ENCODE measurements at places on chromosomes 2 and 18.

GRCh38 chr2:19902216-19902740 is 495 bp upstream of the TTC32 start:
- no peak for DNase-seq

- no peak for DNase-seq
Observed at GRCh38 chr2:69624131-69624530, 19.4 kb downstream of the AAK1 start.

- no peak for DNase-seq
Observed at GRCh38 chr2:181250691-181251090, 206.5 kb upstream of the ITGA4 start.

DNA sequence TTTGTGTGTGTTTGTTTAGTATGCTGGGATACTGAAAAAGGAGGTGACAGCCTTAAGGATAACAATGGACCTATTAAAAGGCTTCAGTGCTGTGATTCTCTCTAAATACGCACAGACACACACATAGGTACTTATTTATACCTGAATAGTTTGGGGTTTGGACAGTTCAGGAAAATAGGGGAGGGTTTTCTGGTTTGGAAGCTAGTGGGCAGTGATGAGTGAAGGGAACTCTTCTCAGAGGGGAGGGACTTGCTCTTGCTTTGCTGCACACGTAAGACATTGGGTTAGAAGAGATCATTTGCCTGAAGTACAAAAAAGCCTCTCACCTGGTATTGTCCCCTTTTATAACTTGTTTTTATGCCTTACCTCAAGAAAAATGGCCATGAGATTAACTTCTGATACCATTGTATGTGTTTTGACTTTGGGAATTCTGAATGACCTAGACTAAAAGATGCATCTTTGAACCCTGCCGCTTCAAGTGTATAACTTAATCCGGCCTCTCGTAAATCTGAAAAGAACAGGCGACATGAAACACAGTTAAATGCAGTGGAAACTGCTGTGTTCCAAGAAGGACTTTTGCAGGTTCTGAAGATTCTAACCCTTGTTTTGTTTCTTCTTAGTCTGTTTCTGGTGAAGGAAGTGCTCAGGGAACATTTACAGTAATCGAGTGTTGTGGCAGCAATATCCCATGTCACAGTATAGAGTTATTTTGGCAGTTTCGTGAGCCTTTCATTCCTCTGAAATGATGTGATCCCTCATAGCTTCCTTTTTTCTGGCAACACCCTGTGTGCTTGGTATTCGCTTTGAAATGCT is 2.5 kb downstream of the CRIM1 start:
- no peak for DNase-seq

- DNase-seq: no peak
Observed at GRCh38 chr2:213231966-213232365, 52.3 kb upstream of the SPAG16 start.

- DNase-seq: no peak
Observed at GRCh38 chr2:118321432-118322105, 233.3 kb downstream of the INSIG2 start.

DNA sequence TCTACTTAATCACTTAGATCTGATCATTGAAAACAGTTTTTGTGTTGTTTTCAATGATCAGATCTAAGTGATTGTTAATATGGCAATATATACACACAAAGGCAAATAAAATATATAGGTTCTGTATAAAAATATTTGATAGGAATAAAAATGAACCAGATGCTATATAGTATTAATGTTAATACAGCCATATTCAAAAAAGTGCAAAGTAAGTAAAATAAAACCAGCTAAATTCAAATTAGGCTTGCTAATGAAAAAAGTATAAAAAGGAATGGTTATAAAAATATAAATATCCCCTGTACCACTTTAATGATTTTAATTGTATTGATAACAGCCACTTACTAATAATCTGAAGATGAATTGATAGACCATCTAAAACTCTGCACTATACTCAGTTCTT is 38.4 kb downstream of the VPS54 start:
- DNase-seq: no peak

GRCh38 chr2:190468814-190469569 is 60.8 kb downstream of the MFSD6 start:
- DNase-seq: peak; percentile 87

DNA sequence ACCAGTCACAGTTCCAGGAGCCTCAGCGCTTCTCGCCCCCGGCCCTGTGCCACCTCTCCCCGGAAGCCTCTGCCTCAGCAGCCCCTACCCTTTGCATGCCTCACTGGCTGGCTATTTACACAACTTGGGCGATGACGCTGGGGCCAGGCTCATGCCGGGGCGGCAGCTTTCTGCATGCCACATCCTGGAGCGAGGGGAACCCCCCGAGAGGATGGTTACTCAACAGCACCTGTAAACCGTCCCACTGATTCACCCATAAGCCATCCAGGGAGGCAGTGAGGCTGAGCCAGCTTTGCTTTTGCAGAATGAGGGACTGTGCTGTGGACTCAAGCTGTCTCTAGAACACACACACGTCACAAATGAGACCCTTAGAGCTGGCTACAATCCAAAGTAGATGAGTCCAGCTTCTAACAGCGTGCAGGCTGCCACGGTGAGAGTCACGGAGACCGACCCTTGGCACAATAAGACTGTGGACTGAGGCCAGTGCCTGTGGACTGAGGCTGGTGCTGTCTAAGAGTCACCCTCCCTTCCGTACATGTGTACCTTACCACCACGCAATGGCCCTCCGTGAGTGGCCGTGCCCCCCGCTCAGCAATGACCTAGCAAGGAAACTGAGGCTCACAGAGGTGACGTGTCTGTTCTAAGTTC is 45.6 kb upstream of the ODC1 start:
- no peak for DNase-seq

DNA sequence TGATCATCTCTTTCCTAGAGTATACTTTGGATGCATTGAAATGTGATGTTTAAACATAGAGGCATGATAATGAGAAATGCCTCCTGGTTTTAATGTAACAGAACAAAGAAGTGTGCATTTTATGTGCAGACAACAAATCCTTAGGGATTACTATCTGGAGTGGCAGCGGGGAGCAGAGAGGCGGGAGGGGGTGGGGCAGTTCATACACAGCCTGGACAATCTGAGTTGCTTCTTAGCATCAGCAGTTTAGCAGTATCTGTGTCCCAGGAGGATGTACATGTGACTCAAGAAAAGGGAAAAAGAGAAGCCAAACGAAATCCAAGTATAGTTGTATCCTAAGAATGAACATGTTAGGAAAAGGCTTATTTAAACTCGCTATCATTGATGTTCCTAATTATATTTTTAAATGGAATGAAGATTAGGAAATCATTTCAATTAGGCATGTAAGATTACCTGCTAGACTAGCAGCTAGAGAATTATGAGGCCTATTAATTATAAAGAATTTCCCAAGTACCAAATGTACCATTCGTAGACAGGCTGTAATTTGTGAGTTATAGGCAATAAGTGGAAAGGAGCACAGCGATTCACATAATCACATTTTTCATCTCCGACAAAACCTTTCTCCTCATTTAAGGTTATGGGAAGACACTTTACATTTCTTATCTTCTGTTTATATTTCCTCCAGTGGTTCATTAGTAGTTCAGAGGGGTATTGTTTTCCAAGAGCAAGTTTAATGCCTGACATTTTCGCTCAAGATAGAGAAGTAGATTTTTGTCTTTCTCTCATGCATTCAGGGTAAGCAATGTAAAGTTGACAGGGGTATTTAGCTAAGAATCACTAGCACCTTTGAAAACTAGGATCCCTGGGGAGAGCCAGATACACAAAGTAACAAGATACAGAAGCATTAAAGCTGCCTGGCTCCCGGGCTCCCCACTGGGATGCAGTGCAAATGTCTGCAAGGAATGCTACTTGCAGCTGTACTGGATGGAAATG is 141.3 kb upstream of the NOSTRIN start:
- DNase-seq: peak; percentile 62

DNA sequence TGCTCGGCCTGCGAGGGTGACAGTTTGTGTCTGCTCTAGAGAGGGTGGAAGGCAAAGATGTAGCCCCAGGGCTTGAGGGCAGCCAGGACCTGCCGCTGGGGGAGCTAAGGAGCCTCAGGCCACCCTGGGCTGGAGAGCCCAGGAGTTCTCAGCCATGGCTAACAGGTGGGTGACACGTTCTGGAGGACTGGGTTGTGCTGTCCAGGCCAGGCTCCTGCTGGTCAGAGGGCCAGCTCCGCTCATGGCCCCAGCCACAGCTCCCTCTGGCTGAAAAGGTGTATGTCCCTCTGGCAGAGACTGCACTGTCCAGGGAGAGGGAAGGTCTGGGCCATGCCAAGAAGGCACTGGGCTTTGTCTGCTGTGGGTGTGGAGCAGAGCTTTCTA is 19.2 kb downstream of the TMEM185B start:
- no peak for DNase-seq

DNA sequence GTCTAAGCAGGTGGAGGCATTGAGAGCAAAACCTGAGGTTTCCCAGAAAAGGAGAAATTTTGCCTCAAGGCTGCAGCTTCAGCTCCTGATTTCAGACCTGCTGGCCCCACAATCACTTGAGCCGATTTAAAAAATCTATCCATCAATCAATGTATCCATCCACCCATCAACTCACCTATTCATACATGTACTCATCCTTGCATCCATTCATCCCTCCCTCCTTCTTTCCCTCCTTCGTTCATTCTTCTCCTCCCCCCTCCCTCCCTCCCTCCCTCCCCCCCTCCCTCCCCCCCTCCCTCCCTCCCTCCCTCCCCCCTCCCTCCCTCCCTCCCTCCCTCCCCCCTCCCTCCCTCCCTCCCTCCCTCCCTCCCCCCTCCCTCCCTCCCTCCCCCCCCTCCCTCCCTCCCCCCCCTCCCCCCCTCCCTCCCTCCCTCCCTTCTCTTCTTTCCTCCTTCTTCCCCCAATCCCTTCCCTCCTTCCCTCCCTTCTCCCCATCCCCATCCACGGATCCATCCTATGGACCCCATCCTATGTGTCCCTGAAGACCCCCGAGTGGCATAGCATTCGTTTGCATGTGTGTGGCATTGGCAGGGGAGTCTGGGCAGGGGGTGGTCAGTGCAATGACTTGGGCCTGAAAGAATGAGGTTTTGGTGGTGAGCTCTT is 6.1 kb upstream of the PXDN start:
- DNase-seq: no peak

DNA sequence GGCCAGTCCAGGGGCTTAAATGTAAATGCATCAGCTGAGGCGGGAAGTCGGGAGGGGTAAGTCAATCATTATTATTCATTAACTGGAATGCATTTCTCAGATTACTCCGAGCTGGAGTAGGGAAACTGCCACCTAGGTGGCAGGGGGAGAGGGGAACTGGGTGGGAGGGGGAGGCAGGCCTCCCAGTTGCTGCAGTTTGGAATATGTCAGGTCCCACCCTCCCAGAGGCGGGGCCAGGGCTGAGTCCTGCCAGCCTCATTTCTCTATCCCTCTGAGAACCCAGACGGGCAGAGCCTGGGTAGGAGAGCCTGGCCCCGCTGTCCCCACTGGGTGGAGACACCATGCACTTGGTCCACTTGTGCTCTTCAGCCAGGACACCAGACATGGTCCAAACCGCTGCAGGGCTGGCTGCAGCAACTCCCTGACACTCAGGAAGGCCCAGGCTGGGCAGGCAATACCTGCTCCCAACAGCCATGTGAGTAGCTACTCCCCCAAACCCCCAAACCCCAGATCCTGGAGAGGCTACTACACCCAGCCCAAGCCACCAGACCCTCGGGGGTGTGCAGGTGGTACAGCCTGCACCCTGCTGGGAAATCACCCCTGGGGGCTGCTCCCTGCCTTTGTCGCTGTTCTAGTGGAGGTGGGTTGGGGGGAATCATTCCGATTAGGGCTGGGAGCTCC is at the start of gene GPBAR1:
TSS of gene GPBAR1 (plus strand) at position 274 of the 681 bp plus-strand sequence. CDS start 1,710 bp downstream, outside the sequence.
- DNase-seq: peak; percentile 88

GRCh38 chr2:217742841-217743240 is 260.0 kb downstream of the TNS1 start:
- DNase-seq: no peak

DNA sequence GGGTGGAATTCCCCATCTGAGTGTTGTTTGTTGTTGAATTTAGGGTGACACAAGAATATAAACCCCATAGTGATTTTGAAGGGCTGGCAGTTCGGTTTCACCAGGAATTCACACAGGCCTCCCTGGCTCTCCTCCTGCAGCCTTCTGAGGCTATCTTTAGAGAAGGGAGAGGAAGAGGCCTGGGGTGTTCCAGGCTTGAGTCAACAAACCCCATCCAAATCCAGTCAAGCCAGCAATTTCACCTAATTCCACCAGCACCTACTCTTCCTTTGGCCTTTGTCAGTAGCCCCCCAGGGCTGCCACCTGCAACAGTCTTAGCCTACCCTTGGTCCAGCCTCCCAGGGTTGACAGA is 32.0 kb downstream of the MARCHF4 start:
- DNase-seq: peak; percentile 25

GRCh38 chr2:191209340-191209739 is 35.9 kb upstream of the MYO1B start:
- no peak for DNase-seq

DNA sequence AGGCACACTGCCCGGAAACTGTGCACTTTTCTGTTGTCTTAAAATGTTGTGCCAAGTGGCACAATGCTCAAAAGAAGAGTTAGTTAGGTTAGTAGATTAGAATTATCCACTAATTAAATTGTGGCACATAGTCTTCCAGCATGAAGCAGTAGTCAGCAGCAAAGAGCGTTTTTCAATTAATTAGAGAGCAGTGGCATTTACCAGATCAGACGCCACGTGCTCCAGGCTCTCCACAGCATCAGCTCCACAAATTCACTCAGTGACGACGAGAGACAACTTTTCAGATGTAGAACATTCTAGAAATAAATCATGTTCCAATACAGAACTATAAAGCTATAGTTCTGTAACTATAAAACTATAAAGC is 16.4 kb upstream of the RTTN start:
- no peak for DNase-seq

- no peak for DNase-seq
Observed at GRCh38 chr2:238466243-238466756, 39.6 kb downstream of the ASB1 start.

DNA sequence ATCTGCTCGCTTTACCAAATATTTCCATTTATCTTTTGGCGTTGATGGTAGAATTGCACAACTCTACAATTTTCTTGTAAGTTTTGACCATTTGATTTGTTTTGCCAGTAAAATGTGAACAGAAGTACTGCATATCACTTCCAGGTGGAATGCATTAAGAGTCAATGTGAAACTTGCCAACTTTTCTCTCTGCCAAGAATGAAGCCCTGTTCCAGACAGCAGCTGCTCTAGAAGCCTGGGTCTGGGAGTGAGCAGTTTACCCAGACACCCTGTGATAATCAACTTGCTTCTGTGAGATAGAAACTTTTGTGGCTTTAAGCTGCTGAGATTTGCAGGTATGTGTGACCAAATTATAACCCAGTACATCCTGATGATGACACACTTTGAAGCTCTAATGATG is 115.9 kb upstream of the SYT4 start:
- DNase-seq: no peak

DNA sequence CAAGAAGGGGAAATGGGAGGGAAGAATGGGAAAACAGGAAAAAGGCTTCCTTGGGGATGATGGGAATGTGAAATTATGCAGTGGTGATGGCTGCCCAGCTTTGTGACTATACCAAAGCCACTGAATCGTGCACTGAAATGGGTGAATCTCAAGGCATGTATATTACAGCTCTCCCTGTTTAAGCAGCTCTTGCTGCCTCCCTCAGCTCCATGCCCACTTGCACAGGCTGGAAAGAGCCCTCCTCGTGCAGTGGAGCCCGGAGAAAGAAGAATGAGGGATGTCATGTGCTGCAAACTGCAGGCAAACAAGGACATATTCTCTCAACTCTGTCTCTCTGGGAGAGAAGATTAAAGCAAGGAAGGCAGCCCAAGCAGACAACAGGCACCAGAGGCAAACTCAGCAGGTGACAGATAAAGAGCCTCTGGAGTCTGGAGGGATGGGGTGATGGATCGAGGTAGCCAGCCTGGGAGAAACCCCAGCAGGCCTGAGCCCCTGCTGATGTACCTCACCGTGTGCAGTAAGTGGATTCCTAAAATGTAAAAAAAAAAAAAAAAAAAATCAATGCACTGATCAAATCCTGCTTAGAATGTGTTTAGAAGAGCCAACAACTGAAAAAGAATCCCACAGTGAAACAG is 62.4 kb upstream of the SLC66A3 start:
- DNase-seq: no peak

All from right cardiac atrium (tissue), 5 donors.